Stimulated activated CD8-positive, alpha-beta memory T cell treated with anti-CD3 and anti-CD28 coated beads, Interleukin-2, amount 100 ng/mL, for 48 hours (primary cell): ENCODE measurements at places on chromosomes 13 and 19.

GRCh38 chr13:32976912-32977311, 39.3 kb upstream of the KL start:
- no peak for DNase-seq

DNA sequence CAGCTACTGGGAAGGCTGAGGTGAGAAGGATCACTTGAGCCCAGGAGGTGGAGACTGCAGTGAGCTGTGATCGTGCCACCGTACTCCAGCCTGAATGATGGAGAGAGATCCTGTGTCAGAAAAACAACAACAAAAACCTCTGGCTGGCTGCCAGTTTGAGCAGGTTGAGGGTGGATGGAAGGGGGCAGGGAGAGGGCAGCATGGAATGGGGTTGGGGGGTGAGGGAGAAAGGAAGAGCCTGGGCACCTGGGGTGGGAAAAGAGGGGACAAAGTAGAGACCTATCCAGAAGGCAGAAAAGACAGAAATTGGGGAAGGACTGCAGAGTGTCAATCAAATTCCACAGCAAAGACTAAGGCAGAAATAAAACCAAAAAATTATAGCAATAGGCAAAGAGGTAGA, 4.7 kb downstream of the SLC1A5 start:
- no peak for DNase-seq

DNA sequence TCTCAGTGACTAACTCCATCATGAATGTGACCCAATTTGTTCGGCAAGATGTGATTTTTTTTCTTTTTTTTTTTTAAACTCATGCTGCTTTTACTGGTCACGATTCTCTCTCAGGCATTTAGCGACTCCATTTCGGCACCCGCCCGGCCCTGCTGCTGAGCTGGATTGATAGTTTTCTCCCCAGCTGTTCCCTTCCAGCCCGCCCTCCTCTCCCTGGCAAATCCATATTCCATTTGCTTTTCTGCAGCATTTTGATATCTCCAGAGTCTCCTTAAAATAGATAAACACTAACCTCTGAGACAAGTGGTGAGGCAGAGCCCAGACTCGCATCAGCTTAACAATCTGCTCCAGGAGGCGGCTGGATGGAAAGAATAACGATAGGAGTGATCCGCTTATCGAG, 55.5 kb upstream of the KATNAL1 start:
- DNase-seq: no peak

- no peak for DNase-seq
Observed at GRCh38 chr13:99626461-99627082, 125.3 kb downstream of the TM9SF2 start.

DNA sequence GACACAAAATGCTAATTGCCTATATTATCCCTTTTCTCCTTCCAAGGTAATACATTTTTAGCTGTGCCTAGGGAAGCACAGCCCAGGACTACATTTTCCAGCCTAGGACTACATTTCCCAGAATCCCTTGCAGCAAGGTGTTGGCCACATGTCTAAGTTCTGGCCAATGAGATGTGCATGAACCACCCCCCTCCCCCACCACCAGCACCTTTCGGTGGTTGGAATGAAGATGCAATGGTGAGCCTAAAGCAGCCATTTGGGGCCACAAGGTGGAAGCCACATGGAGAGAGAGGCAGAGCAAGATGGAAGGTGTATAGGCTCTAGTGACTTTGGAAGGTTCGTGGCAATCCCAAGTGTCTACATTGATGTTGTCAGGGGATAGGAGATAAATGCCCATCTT, 16.2 kb downstream of the UNC13A start:
- DNase-seq: no peak

- no peak for DNase-seq
Observed at GRCh38 chr13:46609726-46610125, 56.8 kb downstream of the LRCH1 start.

GRCh38 chr13:69721631-69722030, 386.0 kb upstream of the ATXN8OS start:
- no peak for DNase-seq
